Activated CD4-positive, alpha-beta T cell treated with anti-CD3 and anti-CD28 coated beads, Interleukin-2, amount 10 ng/mL, durations not matched to agents 7 days and 5 days (primary cell): ENCODE measurements at places on chromosomes 11 and 22.

GRCh38 chr11:727281-727701 is 20.0 kb upstream of the TALDO1 start:
- no peak overlapping the region for H3K27ac ChIP-seq
- H3K4me3 ChIP-seq = no peak overlapping the region
- peaks cover 11% of the 10 kb centered on the region for H3K27me3 ChIP-seq
- H3K4me1 ChIP-seq = peaks cover 12% of the 10 kb centered on the region

DNA sequence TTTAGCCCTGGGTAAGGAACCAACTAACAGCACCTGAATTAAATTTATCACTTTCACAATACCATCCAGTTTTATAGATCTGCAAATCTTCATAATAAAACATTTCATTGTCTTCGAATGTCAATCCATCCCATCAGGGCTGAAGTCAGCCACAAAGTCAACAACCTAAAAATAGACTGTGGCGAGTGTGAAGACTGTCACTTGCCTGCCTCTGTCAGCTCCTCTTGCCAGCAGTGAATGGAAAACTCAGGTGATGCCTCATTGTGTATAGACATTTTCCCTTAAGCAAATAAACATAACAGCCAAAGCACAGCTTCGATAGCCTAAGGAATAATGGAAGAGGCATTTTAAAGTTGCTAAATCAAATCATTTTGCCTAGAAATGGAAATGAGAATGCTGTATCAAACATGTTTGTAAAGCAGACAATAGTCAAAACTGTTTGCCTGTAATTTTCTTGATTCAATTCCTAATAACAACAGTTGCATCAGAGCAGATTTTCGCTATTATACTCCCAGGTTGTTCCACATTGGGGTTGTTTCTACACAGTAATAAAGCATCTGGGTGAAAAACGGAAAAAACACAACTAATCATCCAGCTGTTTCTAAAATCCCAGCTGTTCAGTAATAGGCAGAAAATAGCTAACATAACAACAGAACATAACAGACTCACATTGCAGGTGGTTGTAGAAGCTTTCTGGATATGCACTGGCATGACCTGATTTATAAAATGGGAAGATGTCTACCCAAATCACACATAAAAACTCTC is 15.7 kb downstream of the KCNA4 start:
- H3K4me1 ChIP-seq = no peaks in the 10 kb centered on the region
- H3K27me3 ChIP-seq = no peaks in the 10 kb centered on the region
- H3K4me3 ChIP-seq = no peak overlapping the region

DNA sequence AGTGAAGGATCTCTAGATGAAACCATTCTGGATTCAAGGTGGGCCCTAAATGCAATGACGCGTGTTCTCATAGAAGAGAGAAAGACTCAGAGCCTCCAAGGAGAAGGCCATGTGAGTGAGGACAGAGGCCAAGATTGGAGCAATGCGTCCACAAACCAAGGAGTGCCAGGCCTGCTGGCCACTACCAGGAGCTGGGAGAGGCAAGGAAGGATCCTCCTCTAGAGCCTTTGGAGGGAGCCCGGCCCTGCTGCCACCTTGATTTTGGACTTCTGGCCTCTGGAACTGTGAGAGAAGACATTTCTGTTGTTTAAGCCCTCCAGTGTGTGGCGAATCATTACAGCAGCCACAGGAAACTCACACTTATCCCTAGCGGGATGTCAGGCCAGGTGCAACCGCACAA is 52.7 kb upstream of the SHANK2 start:
- no peak overlapping the region for H3K4me3 ChIP-seq
- no peak for DNase-seq
- H3K4me1 ChIP-seq = no peaks in the 10 kb centered on the region
- no peaks in the 10 kb centered on the region for H3K27me3 ChIP-seq
- no peak overlapping the region for H3K27ac ChIP-seq
- H3K36me3 ChIP-seq = no peaks in the 10 kb centered on the region

GRCh38 chr11:64482588-64482987 is 108.4 kb upstream of the SLC22A12 start:
- no peak overlapping the region for H3K4me3 ChIP-seq
- H3K27me3 ChIP-seq = peaks cover 12% of the 10 kb centered on the region

DNA sequence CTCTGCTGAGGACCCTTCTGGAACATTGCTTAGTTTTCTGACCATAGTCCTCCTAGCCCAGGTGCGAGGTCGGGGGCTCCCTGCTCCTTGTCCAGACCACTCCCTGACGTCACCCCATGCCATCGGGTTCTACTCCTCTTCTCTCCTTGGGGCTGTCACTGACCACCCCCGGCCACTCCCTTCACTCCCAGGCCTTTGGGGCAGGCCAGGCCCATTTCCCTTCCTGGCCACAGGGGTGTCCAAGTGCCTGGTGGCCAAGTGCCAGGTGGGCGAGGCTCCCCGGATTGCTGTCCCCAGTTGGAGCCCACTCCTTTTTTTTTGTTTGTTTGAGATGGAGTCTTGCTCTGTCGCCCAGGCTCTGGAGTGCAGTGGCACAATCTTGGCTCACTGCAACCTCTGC is 19.5 kb downstream of the MRGPRD start:
- H3K27ac ChIP-seq = no peak overlapping the region
- no peak for DNase-seq
- H3K36me3 ChIP-seq = peaks cover 11% of the 10 kb centered on the region

DNA sequence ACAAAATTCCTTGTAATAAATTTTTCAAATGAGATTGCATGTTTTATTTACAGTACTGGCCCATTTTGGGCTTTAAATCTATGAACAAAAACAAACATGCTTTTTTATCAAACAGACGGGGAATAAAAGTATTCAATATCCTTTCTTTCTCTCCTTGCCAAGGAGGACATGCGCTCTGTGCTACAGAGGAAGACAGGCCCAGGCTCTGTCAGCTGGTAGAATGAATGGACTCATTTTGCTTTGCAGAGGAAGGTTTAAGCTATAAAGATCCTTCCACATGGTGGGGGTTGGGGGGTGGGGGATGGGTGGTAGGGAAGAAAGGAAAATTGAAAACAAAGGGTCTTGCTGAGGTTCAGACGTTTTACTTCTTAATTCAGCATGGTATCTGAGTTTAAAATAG is 575.6 kb downstream of the INSC start:
- H3K4me1 ChIP-seq = no peaks in the 10 kb centered on the region
- H3K36me3 ChIP-seq = no peaks in the 10 kb centered on the region

DNA sequence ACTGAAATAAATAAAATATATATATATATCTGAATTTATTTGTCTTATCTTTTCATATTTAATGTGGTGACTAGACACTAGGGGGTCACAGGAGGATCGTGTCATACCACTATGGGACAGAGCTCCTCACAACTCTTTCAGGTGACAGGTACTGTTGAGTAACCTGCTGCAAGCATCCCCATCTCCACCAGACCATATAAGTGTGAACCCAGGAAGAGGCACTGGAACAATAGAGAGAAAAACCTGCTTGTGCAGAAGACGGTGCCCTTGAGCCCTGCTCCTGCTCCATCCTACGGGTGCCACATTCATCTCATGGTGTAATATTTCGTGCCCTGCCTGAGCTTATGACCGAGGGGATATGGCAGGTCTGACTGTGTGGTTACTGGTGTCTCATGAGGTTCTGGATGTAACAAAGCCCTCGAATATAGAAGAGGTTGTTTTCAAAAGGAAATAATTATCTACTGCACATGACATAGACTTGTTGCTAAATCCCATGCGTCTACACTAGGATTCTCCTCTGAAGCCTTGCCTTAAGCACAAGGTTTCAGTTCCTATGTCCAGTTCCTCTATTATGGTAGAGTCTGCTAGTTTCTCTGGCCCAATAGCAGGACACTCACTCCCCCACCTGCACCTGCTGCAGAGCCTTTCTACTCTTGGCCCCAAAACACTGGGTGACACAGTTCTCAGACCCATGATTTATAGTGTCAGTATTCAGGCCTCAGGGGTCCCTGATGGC is 70.4 kb downstream of the GGTLC2 start:
- H3K36me3 ChIP-seq = no peaks in the 10 kb centered on the region
- peaks cover 2% of the 10 kb centered on the region for H3K27me3 ChIP-seq
- H3K4me1 ChIP-seq = peaks cover 7% of the 10 kb centered on the region
- H3K4me3 ChIP-seq = no peak overlapping the region
- no peak overlapping the region for H3K27ac ChIP-seq
- no peak for DNase-seq

DNA sequence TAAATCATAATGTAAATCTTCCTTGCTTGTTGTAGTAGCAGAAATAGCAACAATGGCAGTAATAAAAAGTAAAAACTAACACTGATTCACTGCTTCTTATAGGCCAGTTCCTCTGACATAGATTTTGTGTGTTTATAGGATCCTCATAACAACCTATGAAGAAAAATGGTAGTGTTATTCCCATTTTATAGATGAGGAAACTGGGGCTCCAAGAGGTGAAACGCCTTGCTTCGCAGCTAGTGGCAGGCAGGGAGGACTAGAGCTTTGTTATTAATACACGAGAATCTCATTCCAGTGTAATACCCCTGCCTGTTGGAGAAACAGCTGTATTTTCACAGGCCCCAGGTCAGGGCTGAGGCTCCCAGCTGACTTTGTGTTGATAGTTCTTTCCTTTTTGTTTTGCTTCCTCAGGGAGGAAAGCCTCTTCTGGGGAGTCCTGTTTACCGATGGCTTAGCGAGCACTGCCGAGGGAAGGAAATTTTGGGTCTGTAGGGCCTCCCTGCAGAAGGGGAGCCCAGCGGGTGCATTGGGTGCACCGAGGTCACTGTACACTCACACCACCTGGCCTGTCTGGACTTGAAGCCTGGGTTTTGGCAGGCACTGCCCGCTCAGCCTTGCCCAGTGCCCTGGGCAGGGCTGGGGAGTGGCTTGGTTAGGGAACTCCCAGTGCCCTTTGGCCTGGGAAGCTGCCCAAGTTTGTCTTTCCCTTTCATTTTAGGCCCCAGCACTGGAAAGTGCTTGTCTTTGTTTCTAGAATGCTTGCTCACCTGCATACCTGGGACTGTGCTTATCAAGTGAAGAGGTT is 13.5 kb downstream of the KIAA1671 start:
- DNase-seq = no peak
- peaks cover 3% of the 10 kb centered on the region for H3K27me3 ChIP-seq
- H3K4me3 ChIP-seq = no peak overlapping the region
